ENCODE measurements at places on chromosomes 2 and 18. TPM values are rescaled to one million over a fixed set of nuclear protein-coding genes. Genes with fewer than 3 reads are reported as not detected.

AQP12A gene
- not detected for polyA plus RNA-seq

GNAL gene
- polyA plus RNA-seq = 0.74 TPM

SPAG16 gene
- polyA plus RNA-seq = 9.0 TPM

ARHGAP28 gene
- 2.6 TPM for polyA plus RNA-seq
